ENCODE measurements at places on chromosomes 16 and 17. TPM values are rescaled to one million over a fixed set of nuclear protein-coding genes. Genes with fewer than 3 reads are reported as not detected.

- DNase-seq, result no peak
These were observed 8.2 kb downstream of the CENPX start for GRCh38 chr17:82014432-82014831.

DNA sequence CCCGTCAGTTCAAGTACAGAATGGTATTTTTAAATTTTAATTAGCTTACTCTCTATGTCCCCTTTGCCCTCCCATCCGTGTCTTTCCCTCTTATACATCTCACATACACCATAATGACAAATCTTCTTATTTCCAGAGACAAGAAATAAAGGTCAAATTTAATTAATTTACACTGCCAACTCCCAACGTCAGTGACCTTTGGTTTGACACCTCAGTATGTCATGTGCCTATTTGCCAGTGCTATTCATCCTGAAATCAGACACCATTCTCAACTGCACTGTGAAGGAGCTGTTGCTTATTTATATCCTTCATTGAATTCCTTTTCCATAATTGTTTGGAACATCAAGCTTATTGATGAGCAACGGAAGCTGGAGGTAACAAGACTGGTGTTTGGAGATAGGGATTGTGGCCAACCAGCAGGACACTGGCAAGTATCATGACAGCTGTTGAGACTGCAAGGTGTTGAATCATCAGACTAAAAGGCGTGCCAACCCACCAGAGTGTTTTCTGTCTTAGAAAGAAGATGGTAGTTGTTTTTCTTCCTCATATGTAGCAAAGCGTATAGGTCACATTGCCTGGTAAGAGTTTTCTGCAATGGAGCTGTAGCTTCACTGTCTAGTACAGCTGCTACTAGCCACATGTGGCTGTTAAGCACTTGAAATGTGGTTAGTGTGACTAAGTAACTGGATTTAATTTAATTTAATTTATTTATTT lies 12.5 kb downstream of the CALCOCO2 start:
- no peak for DNase-seq

GRCh38 chr17:259341-259976 lies 78.0 kb upstream of the DOC2B start:
- no peak for DNase-seq

- DNase-seq, result no peak
These were observed 46.1 kb upstream of the MARCHF10 start for GRCh38 chr17:62854098-62854680.

- no peak for DNase-seq
These were observed 18.8 kb downstream of the MYH10 start for GRCh38 chr17:8611619-8612298.

DNA sequence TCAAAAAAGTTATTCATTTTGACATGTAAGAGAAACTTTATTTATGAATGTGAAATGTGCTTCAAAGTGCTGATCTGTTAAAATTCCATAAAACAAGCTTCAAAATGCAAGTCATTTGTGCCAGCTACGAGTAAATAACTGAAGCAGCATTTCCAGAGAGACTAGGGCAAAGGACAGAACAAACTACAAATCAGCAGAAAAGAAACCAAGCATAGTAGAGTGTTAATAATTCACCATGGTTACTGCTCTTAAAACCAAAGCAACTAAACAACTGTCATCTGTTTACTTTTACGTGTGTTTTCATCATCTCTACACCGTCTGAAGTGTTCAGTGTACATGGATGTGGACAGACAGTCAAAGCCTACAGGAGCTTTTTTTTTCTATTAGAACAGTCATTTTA lies 1.6 kb upstream of the ASPA start:
- no peak for DNase-seq

DNA sequence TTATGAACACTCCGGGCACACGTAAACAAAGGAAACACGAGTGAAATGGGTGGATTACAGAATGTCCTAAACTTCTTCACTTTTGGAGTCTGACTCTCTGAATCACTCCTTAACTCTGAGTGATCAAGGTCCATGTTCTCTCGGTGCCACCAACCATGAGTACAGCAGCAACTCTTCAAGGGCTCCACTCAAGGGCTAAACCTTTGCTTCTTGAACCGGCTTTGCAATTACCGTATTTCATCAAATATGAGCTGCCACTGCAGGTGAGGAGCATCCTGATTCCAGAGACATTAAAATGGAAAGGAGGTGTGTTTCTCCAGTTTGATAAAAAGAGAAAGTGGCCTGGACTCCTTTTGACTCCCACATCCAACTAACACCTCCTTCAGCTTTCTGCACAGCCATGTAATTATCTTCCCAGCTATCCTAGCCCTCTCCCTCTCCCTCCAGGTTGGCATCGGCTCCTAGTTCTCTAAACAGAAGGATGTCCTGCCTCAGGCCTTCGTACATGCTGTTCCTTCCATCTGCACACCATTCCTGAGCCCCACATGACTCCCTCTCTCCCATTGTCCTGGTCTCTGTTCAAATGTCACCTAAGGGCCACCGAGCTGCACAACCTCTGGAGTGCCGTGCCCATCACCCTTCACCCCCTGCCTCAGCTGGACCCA lies 61.4 kb downstream of the ZDHHC7 start:
- DNase-seq, result no peak

DNA sequence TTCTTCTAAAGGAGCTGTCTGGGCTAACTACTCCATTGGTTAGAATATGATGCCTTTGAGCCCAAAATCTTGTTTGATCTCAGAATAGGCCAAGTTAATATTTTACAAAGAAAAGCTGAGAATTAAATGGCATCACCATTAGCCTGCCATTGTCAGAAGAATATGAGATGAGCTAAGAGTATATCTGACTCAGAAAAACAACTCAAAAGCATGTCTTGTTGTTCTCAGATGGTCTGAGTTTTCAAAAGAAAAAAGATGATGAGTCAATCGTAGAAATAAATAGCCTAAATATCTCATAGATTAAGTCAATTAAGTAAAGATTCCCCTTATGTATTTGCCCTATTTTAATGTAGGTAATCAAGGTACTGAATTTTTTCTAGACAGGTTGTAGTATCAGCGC lies 197.1 kb upstream of the TBX2 start:
- no peak for DNase-seq

- no peak for DNase-seq
These were observed 4.8 kb downstream of the SPNS2 start for GRCh38 chr17:4503283-4504025.

GRCh38 chr16:50304467-50305440 lies 38.4 kb downstream of the ADCY7 start:
- no peak for DNase-seq

GRCh38 chr16:66681676-66682075 lies 14.9 kb downstream of the CMTM4 start:
- DNase-seq, result no peak

- DNase-seq, result peak; percentile 90
These were observed 1.3 kb downstream of the UBE2G1 start for GRCh38 chr17:4365103-4365627.

GRCh38 chr16:57316390-57317017 lies 32.0 kb upstream of the PLLP start:
- no peak for DNase-seq

DNA sequence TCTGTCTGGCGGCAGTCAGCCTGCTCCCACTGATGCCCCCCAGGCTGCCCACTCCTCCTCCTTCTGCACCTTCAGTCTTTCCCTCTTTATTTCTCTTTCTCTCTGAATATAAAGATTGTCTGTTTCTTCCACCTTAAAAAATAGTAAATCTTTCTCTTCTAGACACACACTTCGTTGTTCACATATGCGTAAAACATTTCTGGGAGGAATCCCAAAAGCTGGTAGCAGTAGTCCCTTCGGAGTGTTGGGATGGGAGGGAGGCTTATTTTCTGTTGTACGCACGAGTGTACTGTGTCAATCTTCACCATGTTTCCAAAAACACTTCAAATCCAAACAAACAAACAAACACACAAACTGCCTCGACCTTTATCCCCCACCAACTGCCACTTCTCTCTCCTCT lies 9.9 kb downstream of the OSBPL7 start:
- DNase-seq, result no peak

DNA sequence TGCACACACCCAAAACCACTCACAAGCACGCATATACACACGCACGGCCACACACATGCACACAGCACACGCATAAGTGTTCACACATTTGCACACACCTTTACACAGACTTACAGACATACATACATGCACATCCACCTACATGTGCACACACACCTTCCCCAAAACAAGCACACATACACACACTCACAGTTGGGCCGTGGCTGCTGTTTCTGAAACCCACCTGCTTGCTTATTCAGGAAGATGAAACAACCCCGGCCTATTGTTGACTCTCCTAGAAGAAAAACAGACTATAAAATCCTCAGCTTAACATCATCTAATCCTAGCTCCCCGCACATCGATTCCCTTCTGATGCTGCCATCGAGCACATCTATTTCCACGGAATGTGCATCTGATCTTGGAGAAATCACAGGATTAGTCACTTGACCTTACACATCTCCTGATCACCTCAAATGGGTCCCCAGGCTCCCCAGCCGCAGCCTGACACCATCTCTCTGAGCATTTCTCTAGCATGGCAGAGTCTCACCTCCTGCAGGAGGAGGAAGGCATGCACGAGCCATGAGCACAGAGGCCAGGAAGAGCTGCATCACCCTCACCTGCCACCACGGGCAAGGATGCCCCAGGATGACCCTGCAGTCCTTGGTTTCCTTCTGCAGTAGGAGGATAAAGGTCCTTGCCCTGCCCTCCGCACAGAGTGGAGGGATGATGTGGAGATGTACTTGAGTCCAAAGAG lies 105.8 kb upstream of the CDH5 start:
- DNase-seq, result no peak

GRCh38 chr17:56478836-56479447 lies 114.6 kb upstream of the NOG start:
- DNase-seq, result no peak

- no peak for DNase-seq
These were observed 13.9 kb downstream of the USP7 start for GRCh38 chr16:8949536-8950418.

- no peak for DNase-seq
These were observed 4.3 kb downstream of the ABI3 start for GRCh38 chr17:49214676-49215360.

- no peak for DNase-seq
These were observed 990 bp upstream of the WNK4 start for GRCh38 chr17:42779304-42779935.

DNA sequence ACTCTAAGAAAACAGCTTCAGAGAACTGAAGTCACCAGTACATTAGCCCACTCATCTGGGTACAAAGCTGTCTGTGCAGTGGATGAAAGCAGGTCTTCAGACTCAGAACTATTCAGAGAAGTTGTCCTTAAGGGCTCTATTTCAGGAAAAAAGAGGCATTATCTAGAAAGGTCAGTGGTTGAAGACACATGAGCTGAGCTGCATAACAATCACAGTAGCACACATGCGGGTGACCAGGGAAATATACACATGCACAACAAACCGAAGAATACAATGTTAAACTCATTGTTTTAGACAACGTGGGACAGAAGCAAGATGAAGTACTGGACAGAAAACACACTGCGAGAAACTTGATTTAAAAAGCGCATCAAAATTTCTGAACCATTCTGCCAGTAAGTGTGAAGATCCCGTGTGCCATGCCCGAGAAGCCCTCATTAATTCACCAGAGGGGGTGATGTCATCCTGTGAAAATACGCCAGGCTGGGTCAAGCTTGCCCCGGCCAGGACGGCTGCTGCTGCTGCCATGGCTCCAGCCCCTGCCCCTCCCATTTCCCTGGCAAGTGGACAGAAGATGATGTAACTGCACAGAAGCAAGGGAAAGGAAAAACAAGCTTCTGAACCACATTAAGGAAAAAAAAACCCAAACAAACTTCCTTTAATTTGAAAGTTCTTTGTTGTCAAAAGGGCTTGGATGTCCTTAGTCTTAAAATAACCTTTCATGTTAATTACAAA lies 10.1 kb downstream of the DYNC1LI2 start:
- DNase-seq, result no peak

- DNase-seq, result no peak
These were observed 588 bp downstream of the PLLP start for GRCh38 chr16:57283959-57284208.

DNA sequence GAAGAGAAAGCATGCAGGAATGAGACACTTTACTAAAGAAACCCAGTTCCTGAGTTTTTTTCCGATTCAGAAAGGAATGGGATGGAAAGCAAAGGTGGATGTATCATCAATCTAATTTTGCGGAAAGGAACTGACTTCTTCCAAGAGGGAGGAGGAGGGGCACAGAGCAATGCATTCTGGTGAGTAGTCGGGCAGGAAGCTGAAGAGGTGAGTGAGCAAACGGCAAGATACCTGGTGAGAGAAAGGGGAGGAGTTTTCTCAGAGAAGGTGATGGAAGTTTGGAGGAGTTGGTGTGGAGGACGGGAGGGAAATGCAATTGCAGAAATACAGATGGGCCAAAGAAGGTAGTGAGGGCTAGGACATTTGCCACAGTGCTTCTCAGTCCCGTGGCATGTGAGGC lies 713.2 kb downstream of the KCNJ2 start:
- DNase-seq, result no peak

DNA sequence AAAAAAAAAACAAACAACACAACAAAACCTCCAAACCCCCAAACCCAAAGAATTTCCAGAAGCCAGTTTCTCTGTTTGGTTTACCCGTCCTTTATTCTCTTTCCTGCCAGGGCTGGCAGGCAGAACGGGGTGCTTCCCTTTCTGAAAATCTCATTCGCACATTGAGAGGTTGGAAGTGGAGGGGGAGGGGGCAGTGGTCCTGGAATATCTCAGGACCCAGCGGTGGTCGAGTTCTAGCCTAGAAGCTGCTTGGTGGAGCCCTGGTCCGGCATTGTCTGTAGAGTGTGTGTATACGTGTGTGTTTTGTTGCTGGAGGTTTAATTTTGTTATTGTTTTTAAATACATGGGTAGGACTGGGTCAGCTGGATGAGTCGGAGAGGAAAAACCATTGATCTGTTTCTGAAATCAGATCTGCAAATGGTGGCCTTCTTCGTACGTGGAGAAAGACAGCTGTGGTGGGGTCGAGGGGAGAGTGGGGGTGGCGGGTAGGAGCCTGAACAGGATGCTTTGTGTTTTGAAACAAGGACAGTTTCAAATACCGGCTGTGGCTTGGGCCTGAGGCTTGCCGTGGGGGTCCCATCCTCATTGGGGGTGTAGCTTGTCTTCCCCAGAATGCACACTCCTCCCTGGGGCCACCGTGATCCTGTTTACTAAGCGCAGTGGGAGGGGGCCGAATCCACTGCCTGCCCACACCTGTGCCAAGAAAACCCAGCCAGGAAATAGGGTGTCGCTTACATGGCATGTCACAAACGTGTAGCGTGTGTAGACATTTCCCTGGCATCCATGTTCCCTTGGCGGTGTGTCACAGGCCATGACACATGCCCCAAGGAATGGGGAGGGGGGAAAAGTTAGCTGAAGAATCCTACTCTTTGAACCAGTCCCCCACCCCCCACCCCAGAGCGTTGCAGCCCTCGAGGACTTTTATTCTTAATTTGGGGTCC lies 1.6 kb downstream of the CMIP start:
- peak; percentile 37 for DNase-seq

Gene ITGAX
- 0.80 TPM for total RNA-seq

Gene OTOP3
- not detected for total RNA-seq

Gene RNF112
- 1.3 TPM for total RNA-seq

Gene QPRT
- 0.49 TPM for total RNA-seq

Gene KRTAP3-1
- not detected for total RNA-seq

Gene LDHD
- total RNA-seq, result not detected

Gene MYH13
- not detected for total RNA-seq

Gene ZNF778
- total RNA-seq, result 8.7 TPM

Gene STH
- not detected for total RNA-seq

Gene CCL5
- total RNA-seq, result 84.3 TPM

Gene DLG4
- 8.4 TPM for total RNA-seq

Gene SOX9
- not detected for total RNA-seq

Gene AATK
- total RNA-seq, result not detected

Gene NT5C3B
- 54.0 TPM for total RNA-seq

Gene RFWD3
- 52.3 TPM for total RNA-seq

Gene TBX4
- not detected for total RNA-seq

Gene MSI2
- 136 TPM for total RNA-seq

Gene MYH11
- total RNA-seq, result not detected

Gene LGALS9B
- total RNA-seq, result not detected
